Glutamatergic neuron (in vitro differentiated cells): ENCODE measurements at places on chromosomes 2 and 18. TPM values are rescaled to one million over a fixed set of nuclear protein-coding genes. Genes with fewer than 3 reads are reported as not detected.

The RAD51AP2 gene
- not detected for total RNA-seq

The APCDD1 gene
- 171 TPM for total RNA-seq

The NT5C1B gene
- total RNA-seq, result not detected

The CPS1 gene
- 31.1 TPM for total RNA-seq

The B3GNT7 gene
- total RNA-seq, result 0.27 TPM

The PLCD4 gene
- 1.9 TPM for total RNA-seq

The MPP4 gene
- total RNA-seq, result 0.25 TPM

The HOXD10 gene
- total RNA-seq, result not detected

The KIF5C gene
- total RNA-seq, result 673 TPM

The PPP1R1C gene
- 13.8 TPM for total RNA-seq

The TLX2 gene
- total RNA-seq, result 21.2 TPM

The SRD5A2 gene
- not detected for total RNA-seq

The CAPN14 gene
- 0.25 TPM for total RNA-seq

The TPO gene
- total RNA-seq, result not detected

The C2orf15 gene
- 0.34 TPM for total RNA-seq

The MARCO gene
- not detected for total RNA-seq

The CACNB4 gene
- 5.1 TPM for total RNA-seq

The ANKRD53 gene
- total RNA-seq, result 11.7 TPM

The GPAT2 gene
- 0.47 TPM for total RNA-seq

The RND3 gene
- total RNA-seq, result 49.0 TPM

The TTLL4 gene
- 27.9 TPM for total RNA-seq

The HIBCH gene
- total RNA-seq, result 22.0 TPM

The SANBR gene
- total RNA-seq, result 57.0 TPM

The CDC42EP3 gene
- total RNA-seq, result 32.9 TPM

The TBR1 gene
- total RNA-seq, result not detected

The SCG2 gene
- 38.7 TPM for total RNA-seq

The LRRTM4 gene
- total RNA-seq, result 18.6 TPM

The FAM237A gene
- not detected for total RNA-seq

The KATNAL2 gene
- 2.4 TPM for total RNA-seq

The ABCG8 gene
- not detected for total RNA-seq

The DES gene
- 1.3 TPM for total RNA-seq

The SCYGR2 gene
- not detected for total RNA-seq

The TUBA3E gene
- not detected for total RNA-seq

The AGFG1 gene
- 108 TPM for total RNA-seq

The CDH20 gene
- 0.47 TPM for total RNA-seq

The SERPINB11 gene
- total RNA-seq, result not detected

The SOS1 gene
- total RNA-seq, result 39.0 TPM

The FKBP7 gene
- total RNA-seq, result 21.2 TPM

The HES6 gene
- total RNA-seq, result 665 TPM

The MRPL44 gene
- 37.3 TPM for total RNA-seq

The UGT1A3 gene
- not detected for total RNA-seq

The C2orf78 gene
- total RNA-seq, result not detected
